ENCODE measurements at places on chromosomes 7 and 10.

- DNase-seq, result no peak
These were observed 19.5 kb upstream of the ITPRID1 start for GRCh38 chr7:31494421-31494820.

DNA sequence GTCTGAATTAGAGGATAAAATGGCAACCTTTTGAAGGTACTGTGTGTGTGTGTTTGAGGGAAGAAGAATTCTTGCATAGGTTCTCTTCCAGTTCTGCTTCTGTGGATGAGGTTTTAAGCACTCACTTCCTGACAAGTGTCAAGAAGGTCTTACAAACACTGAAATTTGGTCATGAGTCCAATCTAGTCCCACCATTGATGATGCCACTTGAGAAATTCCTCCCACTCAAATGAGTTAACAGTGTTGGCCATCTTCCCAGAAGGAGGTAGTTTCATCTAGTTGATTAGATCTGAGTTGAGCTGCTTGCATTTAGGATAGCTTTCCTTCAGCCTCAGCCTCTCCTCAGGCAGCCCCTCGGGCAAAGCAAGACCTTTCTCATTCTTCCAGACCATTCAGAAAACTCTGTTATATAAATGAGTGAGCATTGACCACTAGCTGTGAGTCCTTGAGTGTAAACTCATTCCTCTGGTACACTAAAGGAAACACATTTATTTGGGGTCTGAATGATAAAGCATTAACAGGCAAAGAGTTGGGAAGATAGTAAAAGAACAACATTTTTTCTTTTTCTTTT, 189.5 kb downstream of the TRIL start:
- DNase-seq, result peak; percentile 44

DNA sequence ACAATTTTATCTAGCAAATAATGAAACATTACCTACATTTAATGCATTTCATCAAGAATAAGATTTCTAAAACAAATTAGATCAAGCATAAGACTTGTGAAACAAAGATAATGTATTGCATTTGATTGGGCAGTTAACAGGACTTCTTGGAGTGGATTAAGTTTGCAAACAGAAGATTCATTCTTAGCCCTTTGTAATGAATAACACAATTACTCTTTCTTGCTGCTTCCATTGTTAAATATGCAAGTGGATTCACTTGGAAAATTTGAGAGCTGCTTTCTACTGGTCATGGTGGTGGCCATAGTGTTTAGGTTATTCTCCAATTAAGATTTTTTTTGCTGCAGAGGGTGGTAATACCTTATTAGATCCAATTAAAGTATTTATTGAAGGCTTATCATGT, 6.0 kb downstream of the PPP1R9A start:
- DNase-seq, result no peak

- DNase-seq, result no peak
These were observed 64.9 kb downstream of the PPP1R9A start for GRCh38 chr7:94972296-94972695.

GRCh38 chr7:14521183-14521582, 381.4 kb downstream of the DGKB start:
- no peak for DNase-seq

DNA sequence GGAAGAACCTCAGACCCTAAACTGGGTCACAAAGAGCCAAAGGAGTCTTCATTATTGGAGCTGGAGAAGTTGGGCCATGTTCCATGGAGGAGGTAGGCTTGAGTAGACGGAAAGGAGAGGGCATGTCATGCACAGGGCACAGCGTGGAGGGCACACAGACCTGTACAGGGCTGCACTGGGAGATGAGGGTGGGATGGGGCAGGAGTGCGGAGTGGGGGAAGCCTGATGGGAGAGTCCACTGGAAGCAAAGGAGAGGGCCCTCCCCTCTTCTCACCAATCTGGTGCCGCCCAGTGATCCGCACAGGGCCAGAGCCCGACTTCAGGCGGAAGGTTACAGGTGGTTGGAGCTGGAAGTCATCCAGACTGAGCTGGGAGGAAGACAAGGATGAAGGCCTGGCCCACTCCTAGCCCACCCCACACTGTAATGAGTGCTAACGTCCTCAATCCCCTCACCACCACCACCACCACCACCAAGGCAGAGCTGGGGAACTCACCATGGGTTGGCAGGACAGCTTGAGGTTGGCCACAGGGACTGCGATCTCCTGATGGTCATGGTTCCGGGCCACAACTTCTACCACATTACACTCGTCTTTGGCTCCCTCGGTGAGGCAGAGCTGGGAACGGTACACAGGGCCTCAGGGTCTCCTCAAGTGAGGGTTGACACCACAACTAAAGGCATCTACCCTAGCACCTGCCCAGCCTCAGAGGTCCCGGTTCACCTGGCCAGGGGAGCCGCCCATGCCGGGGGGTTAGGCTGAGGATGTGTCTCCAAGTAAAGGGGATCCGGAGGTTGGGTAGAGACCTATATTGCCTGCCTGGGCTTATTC, 1.0 kb downstream of the NPM3 start:
- DNase-seq, result no peak

GRCh38 chr7:42726066-42726785, 185.6 kb downstream of the C7orf25 start:
- DNase-seq, result no peak

DNA sequence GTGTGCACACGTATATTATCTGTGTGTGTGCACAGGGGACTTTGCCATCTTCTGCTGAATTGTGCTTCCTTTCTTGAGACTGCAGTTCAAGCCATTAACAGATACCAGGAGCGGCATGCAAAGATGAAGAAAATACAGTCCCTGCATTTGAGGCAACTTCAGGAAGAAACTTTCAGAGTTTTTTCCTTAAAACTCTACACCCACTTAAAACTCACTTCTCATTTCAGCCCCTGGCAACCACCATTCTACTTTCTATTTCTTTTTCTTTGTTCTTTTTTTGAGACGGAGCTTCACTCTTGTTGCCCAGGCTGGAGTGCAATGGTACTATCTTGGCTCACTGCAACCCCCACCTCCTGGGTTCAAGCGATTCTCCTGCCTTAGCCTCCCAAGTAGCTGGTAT, 448.9 kb upstream of the ZMIZ1 start:
- DNase-seq, result no peak

- DNase-seq, result no peak
These were observed 582.3 kb upstream of the CNTNAP2 start for GRCh38 chr7:145534301-145534700.

DNA sequence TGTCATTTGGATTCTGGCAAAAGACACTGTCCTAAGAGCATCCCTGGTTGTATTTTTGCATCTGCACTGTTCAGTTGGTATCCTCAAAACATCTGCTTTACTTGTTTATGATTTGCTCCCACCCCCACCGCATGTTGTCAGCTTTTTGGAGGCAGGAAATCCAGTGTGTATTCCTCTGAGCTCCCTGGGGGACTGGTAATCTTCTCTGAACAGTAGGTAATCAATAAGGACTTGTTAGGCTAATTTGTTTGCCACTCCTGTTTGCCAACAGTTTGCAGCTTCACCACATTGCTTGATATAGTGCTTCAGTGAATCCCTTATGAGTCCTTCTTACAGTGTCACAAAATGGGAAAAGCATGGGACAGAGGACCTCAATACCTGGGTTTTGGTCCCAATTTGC, 49.1 kb downstream of the FEZF1 start:
- no peak for DNase-seq

- DNase-seq, result no peak
These were observed 10.9 kb downstream of the PWWP2B start for GRCh38 chr10:132407846-132408278.

GRCh38 chr7:126529254-126529653, 723.5 kb downstream of the GRM8 start:
- no peak for DNase-seq

DNA sequence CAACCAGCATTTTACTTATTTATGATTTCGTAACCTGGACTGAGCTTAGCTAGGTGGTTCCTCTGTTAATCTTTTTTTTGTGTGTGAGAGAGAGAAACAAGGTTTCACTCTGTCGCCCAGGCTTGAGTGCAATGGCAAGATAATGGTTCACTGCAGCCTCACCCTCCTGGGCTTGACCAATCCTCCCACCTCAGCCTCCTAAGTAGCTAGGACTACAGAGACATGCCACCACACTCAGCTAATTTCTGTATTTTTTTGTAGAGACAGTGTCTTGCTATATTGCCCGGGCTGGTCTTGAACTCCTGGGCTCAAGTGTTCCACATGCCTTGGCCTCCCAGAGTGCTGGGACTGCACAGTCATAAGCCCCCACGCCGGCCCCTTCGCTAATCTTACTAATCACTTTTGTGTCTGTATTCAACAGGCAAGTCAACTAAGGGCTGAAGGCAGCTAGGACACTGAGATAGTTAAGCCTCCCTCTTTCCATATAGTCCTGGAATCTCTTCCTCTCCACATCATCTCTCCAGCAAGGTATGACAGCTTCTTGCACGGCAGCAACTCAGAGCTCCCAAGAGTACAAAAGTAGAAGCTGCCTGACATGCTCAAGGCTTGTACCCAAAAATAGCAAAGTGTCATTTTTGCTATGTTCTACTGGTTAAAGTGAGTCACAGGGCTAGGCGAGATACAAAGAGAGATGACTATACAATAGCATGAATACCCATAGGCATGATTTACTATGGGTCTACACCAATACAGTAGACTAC, 11.3 kb downstream of the KMT2C start:
- DNase-seq, result no peak
